Tracheal epithelial cell (primary cell): ENCODE measurements at places on chromosomes 16 and 17. TPM values are rescaled to one million over a fixed set of nuclear protein-coding genes. Genes with fewer than 3 reads are reported as not detected.

Gene HOXB1
- not detected in 2 replicates for total RNA-seq

Gene C17orf78
- not detected in 2 replicates for total RNA-seq

Gene CCL2
- 0.21 and 25.5 TPM in 2 replicates for total RNA-seq

Gene ATP1B2
- total RNA-seq, result not detected in 2 replicates

Gene MEIOC
- 0.48 TPM in 1 of 2 replicates, not detected in the other for total RNA-seq
